Activated CD4-positive, alpha-beta T cell treated with anti-CD3 and anti-CD28 coated beads for 4 hours (primary cell): ENCODE measurements at places on chromosomes 4 and X.

DNA sequence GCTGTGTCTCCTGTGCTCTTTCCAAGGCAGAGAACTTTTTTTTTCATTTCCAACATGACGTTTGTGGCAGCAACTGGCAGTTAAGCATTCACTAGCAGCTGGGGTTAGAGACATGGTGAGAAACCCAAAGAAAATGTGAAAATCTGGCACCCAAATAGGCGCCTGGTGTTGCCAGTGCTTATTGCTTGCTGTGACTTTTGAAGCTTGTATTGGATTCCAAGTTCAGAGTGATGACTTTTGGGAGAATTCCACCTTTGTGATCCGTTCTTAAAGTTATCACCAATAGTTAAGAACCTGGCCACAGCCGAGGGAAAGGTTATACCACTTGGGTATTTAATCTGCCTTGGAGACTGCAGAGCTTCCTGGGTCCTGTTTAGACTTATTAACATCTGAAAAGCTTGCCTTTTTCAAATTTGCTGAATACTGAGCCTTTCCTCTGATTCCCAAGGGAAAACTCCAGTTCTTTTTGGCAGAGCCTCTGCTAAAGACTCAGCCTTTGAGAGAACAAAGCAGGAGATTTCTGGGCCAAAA lies 101.0 kb downstream of the OPHN1 start:
- DNase-seq: no peak

- no peak for DNase-seq
Observed at GRCh38 chr4:53693909-53694308, 102.6 kb upstream of the LNX1 start.

- no peak for DNase-seq
Observed at GRCh38 chr4:81684352-81684751, 212.6 kb upstream of the RASGEF1B start.

GRCh38 chr4:152283801-152284470 lies 252.0 kb downstream of the FBXW7 start:
- no peak for DNase-seq

DNA sequence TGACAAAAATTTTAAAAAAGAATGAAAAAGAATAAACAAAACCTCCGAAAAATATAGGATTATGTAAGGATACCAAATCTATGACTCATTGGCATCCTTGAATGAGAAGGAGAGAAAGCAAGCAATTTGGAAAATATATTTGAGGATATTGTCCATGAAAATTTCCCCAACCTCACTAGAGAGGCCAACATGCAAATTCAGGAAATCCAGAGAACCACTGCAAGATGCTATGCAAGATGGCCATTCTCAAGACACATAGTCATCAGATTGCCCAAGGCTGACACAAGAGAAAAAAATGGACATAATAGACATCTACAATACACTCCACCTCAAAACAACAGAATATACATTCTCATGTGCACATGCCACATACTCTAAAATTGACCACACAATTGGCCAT lies 135.9 kb upstream of the SPANXB1 start:
- DNase-seq: no peak

DNA sequence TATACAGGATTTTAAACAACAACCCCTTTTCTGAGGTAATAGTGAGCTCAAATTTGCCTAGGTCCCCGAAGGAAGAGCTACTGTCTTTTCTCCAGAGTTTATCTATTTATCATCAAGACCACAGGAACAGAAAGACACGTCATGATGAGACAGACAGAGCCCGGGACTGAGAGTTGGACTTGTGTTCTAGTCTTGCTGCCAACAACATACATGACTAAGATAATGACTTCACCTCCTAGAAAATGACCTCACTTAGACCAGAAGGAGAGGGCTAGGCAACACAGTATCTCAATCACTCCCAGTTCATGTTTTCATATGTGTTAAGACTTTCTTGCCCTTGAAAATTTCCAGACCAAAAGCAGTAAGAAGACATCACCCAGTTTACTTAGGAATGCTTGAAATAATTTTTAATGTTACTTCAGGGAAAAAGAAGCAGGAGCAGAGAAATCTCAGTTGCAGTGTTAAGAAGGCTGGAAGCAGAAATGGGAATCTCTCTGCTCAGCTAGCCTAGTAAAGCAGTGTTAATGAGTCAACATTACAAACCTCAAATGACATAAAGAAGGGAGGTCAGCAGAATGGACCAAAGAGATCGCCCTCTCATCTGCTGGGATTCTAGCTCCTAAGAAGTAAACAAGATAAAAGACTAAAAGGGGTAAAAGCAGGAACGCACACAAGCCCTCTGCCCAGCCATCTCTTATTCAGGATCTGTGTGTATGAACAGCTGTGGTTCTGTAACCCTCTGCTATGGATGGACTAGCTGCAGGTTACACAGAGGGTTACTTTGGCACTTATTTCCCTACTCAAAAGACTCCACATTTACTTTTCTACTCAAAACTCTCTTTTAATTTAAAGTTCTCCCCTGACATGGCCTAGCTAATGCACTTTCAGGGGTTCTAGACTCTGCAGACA lies 24.8 kb downstream of the PDGFC start:
- no peak for DNase-seq

- no peak for DNase-seq
Observed at GRCh38 chr4:187464573-187464972, 531.0 kb upstream of the ZFP42 start.

DNA sequence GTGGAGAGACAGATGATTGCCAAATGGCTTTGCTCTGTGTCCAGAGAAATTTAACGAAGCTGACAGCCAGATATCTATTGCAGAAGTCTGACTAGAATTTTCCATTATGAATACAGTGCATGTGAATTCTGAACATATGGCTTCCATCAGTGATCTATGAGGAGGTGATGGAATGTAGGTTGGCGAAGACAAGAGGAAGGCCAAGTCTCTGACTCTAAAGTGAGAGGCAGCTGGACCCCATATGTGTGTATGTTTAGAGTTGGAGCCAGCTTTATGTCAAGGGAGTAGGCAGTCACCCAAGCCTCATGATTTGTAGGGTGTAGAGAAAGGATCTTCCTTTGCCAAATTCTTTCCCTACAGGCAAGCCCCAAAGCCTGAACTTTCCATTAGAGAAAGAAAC lies 76.2 kb upstream of the TEX13D start:
- no peak for DNase-seq

- no peak for DNase-seq
Observed at GRCh38 chr4:80266902-80267380, 477 bp downstream of the FGF5 start.

DNA sequence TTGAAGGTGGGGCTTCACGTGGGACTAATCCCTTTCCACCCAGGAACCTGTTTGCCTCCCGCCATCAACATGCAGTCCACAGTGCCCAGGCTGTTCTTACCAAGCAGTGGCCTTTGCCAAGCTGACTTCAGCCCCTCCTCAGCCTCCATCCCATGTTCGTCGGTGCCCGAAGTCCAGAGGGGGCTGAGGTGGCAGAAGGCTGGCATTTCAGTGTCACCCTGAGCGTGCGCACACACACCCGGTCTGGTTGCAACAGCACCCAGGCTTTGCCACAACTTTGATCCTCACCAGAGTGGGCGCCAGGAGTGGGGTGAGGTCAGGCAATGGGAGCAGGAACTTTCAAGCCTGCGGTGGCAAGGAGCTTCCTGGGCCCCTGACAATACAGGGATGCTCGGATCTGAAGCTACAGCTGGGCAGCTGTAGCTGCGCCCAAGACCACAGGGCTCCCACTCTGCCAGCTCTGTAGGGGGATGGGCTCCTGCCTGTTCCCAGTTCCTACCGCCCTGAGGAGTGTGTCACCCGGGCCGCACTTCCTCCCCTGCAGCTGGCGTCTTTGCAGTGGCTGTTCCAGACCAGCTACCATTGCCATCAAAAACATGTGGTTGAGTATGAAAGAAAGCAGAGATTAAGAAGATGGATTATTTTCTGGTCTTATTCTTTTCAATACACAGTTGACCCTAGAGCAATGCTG lies 428.0 kb downstream of the EPHA5 start:
- DNase-seq: no peak

GRCh38 chr4:73777612-73778011 lies 37.2 kb downstream of the CXCL8 start:
- no peak for DNase-seq

- DNase-seq: no peak
Observed at GRCh38 chrX:38260231-38260630, 39.6 kb upstream of the SRPX start.

GRCh38 chr4:168604496-168605373 lies 107.9 kb downstream of the PALLD start:
- no peak for DNase-seq

DNA sequence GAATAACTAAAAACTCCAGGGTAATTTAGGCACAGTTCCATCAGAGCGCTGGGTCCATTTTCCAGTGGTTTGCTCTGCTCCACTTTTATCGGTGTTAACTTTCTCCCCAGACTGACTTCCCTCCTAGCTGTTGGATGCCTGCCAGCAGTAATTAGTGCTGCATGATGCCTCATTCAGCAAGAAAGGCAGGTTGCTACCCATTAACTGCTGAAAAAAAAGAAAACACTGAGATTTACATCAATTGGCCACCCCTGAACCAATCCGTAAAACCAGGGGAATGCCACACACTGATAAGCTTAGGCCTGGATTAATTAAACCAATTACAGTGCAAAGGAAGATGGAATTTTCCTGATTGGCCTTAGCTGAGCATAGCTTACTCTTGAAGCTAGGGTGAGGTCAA lies 182.4 kb upstream of the CXXC4 start:
- DNase-seq: no peak
